ENCODE measurements at places on chromosomes 6 and 20.

DNA sequence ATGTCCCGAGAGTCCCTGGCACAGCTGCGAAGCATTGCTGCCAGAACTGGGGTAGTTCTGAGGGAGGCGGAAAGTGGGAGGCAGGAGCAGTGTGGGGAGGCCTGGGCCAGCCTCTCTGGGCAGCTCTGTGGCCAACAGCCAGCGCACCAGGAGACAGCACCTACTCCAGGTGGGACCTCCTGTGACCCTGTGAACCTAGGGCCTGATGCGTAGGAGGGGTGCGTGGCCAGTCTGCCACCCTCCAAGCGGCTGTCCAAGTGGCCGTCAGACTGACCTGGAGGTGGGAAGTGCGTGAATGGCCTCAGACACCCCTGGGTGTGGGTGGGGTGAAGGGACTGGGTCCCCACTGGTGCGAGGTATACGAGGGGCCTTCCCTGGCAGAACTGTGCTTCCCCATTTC lies 15.5 kb downstream of the SS18L1 start:
- no peak for DNase-seq

DNA sequence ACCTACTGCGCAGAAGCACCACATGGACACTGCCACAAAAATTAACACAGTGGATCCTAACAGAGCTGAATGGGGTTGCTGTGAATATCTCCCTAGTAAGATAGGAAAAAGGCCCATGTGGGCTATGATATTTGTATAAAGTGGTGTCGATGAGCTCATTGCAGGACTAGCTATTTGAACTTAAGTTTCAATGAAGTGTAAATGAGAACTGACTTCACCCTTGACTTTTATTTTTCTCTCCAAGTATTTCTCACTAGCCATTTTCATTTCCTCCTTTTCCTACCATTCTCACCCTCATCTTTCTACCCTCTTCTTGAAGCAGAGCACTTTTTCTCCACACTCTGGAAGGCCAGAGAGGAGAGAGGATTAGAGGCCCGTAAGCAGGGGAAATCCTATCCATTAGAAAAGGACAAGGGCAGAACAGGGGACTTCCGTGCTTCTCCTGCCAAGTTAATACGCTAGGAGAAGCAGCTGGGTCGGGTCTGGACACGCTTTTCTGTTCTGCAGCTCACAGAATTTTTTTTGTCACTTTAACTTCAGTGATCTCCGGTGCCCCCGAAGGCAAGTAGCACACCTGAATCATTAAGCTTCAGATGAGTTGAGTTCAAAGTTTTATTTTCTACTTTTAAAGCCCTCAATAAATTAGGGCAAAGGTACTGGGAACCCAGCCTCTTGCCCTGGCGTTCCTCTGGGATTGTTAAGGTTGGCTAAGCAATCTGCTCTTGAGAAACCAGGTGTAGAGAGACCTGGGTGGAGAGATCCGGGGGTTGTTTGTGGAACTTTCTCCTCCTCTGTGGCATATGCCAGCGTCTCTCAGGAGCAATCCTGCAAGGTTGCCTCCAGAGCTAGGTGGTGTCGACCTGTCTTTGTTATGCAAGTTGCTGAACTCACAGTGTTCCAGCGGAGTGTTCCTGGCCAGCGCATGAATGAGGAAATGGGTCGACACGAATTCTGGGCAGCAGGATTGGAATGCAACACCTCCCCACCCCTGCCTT lies 56.2 kb upstream of the ARID1B start:
- peak; percentile 52 for DNase-seq

- peak; percentile 43 for DNase-seq
Observed at GRCh38 chr6:45923831-45924391, 91.7 kb downstream of the CLIC5 start.

DNA sequence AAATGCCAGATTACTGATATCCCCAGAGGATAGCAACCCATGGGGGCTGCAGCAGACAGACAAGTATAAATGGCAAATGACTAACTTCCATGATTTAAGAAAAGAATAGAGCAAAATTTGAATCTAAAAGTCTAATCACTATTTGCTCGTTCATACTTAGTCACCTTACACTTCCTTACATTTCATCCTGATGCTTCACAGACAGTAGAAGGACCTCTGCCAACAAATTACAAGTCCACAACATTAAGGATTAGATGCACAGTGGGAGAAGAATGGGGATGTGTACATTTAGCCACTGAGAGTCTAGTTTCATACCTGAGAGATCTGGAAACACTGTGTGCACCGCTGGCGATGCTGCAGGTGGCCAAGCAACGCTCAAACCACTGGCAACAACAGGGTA lies 72.4 kb downstream of the FYN start:
- DNase-seq: no peak

DNA sequence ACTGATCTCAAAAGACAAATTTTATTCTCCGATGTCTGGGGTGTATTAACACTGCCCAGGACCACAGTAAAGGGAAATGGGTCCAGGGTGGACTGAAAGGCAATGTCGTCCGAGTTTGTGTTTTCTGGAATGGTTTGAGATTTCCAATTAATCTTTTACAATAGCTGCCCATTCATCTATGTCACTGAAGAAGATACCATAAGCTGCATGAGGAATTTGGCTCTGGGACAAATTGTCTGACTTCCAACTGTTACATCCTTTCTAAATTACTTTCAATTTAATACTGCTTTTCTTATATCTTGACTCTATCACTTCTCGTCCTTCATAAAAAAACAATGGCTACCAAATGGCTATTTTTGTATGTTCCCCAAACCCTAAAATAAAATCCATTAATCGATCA lies 130.7 kb upstream of the KCNK16 start:
- DNase-seq: no peak

- no peak for DNase-seq
Observed at GRCh38 chr6:79188885-79189480, 45.5 kb downstream of the HMGN3 start.

- DNase-seq: no peak
Observed at GRCh38 chr6:105733556-105734162, 330.8 kb upstream of the PREP start.

DNA sequence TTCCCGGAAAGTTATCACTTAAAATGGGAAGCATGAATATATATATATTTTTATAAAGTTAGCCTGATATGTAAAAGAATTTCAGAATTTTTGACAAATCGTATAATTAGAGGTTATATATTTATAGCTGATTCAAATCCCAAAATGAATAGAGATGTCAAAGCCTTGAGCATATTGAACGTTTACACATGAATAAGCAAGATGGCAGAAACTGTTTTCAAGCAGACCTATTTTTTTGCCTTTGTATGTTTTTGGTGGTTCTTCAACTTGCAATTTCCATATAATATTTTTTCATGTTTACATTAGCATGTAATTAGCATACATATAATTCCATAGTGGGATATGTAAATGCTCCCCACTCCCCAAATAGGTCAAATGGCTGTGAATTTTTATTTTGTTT lies 189.9 kb downstream of the PRL start:
- DNase-seq: no peak

- DNase-seq: no peak
Observed at GRCh38 chr6:45668705-45669104, 291.0 kb upstream of the SUPT3H start.

DNA sequence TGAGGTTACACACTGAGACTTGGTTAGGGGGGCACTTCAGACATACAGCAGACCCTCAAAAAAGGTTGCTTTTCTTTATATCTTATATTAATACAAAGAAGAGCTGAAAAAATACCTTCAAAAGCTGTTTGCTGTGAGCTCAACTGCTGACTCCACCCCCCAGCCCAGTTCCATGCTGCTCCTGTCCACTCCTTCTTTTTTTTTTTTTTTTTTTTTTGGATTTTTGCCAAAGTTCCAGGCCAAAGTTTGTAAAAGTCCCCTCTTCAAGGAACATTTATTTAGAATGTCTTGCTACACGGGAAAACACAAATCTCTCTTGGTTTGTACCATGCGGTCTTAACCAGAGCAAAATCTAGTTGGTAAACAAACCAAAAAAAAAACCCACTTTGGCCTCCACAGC lies 85.3 kb upstream of the AKAP12 start:
- DNase-seq: no peak

DNA sequence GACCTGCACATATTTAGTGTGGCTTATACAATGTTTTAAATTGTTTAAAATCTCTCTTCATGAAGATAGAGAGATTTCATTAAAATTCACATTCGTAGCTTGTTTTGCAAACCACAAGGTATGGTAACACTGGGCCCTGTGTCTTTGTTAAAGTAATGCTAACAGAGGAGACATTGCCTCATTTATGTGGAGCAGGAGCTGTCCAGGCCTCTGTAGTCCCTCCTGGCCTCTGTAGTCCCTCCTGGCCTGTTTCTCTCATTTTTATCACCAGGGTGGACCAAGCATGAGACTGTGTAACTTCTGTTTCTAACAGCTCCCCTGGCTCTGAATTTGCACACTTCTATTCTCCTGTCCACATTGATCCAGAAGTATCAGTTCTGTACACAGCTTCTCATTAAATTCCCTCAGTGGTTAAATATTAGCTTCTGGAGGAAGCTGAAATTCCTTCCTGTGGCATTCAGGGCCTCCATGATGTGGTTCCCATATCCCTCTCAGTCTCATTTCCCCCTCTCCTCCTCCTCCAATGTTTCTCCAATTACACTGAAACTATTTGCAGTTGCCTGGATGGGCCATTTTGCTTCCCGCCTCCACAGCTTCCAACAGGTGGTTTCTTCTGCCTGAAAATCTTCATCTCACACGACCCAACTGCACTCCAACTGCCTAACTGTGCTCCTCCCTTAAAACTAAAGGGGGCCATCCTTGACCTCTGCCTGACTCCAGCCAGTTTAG lies 340.4 kb downstream of the SYNE1 start:
- DNase-seq: no peak

- no peak for DNase-seq
Observed at GRCh38 chr6:41859356-41859755, 35.8 kb downstream of the USP49 start.

DNA sequence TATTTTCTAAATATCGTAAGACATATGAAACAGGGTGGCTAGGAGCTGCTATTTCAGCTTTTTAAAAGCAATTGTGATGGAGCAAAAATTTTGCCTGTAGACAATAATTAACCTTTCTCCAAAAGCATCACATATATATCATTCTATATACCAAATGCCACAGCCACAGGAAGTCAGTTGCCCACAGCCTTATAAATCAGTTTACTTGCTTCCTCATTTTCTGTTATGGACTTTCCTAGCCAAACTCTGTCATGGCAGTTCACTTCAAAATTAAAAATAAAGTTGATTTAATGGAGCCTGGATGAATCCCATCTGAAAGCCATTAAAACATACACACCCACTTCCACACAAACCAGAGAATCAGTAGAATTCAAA lies 93.4 kb upstream of the NHSL1 start:
- peak; percentile 39 for DNase-seq

DNA sequence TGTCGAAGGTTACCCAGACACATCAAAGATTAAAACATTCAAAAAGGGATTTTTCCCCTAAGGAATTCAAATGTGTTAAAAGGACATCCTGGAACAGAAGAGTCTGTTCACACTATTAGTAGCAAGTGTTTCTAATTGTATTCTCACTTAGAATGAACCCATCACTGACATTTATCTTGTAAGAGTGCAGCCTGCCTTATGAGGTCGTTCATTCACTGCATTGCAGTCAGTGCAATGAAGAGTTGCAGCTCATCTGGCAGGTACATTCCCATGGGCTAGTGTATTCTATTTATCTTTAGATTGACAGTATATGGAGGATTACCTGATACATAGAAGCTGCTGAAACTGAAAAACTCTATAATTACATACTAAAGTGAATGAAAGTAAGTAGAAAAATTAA lies 36.5 kb downstream of the PHACTR1 start:
- DNase-seq: no peak

DNA sequence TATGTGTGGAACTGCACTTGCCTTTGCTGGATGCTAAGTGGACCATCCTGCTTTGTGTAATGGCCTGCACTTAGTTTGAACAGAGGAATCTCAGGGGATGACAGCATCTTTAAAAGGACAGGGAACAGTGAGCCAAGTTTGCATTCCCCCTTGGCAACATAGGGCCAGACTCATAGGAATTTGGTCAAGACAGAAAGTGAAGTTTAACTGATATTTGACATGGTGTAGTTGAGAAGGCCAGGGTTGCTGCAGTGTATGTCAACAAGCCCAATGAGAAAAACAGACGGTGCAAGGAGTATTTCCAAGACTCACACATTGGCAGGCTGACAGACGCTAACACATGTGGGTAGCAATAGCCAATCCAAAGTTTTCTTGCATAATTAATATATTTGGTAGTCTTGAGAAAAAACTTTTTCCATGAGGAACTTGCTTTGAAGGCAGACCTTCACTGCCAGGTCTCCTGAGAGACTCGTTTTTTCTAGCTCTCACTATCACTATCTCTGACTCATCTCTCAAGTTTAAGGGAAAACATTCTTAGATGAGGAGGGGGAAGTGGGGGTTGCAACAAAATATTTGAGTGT lies 213.8 kb downstream of the IBTK start:
- no peak for DNase-seq

DNA sequence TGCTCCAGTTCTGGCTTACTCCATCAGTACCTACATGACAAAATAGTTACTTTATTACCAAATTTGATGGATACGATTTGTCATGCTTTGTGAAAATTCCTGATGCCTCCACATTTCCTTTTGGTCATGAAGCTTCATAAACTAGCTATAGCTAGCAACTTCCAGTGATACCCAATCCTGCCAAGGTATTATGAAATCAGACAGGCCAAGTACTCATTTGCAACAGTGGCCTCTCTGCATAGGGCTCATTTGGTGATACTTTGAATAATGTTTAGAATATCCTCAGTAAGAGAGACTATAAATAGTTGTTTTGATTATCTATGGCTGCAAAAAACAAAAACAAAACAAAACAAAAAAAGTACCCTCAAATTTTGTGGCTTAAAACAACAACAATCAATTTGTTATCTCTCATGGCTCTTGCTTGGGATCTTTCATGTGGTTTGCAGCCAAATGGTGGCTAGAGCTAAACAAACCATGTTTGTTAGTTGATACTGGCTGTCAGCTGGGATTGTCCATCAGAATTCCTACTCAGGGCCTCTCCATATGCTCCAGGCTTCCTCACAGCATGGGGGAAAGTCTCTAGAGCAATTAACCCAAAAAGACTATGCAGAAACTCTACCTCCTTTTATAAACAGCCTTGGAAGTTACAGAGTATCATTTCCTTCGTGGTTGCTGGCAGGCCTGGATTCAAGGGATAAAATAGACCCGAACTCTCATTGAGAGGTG lies 10.1 kb upstream of the PRL start:
- no peak for DNase-seq

DNA sequence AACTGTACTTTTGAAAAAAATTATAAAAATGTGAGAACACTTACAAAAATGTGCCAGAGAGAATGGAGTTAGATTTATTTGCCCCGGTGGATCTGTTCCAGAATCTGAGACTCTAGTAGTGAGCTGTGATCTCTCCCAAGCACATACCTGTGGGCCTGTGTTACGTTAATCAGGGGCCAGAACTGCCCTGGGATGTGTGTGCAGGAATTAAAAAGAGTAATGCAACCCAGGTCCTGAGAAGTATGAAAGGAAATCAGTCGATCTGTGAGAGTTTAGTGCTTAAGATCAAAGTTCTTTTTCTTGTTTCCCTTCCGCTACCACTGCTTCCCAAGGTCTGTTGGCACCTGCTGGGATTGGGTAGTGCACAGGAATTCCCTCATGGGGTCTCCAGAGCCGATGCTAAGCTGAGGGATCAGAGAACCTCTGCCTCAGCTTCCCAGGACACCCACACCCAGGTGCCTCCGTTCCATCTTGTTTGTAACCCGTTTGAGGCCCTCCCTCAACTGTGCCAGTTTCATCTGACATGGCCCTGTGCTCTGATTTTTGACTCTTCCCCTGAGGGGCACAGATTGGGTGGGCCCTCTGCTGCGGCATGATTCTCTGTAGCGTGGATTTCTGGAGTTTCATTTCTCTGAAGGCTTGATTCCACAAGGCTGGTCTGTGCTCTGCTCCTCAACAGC lies 87.7 kb downstream of the RREB1 start:
- DNase-seq: no peak

Measured in GM10248 (cell line).